ENCODE measurements at places on chromosomes 1 and 21. TPM values are rescaled to one million over a fixed set of nuclear protein-coding genes. Genes with fewer than 3 reads are reported as not detected.

Gene OR2L13
- total RNA-seq, result 0.12 TPM

DNA sequence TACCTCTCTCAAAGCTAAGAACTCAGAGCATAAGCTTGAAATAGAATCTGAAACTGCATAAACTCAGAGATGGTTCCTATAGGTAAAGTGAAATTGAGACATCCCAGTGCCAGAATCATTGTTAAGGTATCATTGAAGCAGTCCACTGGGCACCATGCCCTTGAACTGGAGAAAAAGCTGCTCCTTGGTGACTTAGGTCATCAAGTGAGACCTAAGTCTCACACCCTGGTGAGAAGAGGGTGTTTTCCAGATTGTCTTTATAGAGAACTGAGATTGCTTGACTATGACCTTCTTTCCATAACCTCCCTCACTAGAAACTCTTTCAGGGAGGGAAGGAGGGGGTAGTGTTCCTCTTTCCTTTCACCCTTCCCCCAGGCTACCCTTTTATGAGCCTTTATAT is 9.4 kb upstream of the ATP6V1G3 start:
- DNase-seq, result no peak

GRCh38 chr1:31699341-31699891 is 4.4 kb downstream of the COL16A1 start:
- DNase-seq, result no peak

Gene GPR37L1
- 0.02 TPM for total RNA-seq

GRCh38 chr1:198220428-198220827 is 63.6 kb downstream of the NEK7 start:
- no peak for DNase-seq

DNA sequence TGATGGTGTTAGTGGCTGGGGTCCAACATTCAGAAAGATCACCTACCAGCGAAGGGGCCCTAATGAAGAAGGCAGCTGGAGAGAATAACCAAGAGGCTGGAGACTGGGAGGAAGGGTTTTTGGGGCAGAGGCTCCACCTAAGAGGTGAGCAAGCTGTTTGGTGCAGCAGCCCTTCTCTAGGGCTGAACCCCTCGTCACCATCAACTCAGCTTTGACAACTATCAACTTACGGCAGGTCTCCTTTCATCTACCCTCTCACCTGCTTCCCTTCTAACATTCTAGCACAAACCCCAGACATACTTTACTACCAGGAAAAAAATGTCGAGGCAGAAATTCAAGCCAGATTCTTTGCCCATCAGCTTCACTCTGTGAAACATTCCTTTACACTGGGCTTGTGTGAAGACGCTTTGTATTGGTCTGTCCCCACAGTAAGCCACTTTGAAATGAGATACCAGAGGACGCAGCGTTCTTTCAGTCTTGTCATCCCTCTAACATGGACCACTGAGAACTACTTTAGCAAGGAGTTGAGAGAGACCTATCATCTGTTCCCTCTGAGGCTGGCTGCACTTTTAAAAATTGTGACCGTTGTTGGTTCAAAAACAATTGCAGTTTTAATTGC is 84.6 kb downstream of the RAVER2 start:
- no peak for DNase-seq

DNA sequence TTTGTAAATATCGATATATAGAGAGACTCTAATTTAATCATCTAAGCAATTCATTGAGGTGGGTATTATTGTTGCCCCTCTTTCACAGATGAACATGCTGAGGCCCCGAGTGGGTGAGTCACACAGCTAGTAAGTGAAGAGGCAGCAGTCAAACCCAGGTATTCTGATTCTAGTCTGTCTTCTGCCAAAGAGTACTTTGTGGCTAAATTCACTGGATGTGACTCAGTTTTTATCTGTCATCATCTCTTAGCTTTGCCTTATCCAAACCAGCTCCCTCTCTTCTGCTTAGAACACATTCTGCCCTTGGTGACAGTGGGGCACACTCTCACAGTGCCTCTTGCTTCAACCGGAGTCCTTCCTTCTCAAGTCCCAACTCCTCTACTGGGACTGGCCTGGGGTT is 11.5 kb downstream of the FCRL5 start:
- DNase-seq, result no peak

Gene SYT14
- 3.1 TPM for total RNA-seq

GRCh38 chr1:154241703-154242351 is 21.1 kb downstream of the UBAP2L start:
- no peak for DNase-seq

DNA sequence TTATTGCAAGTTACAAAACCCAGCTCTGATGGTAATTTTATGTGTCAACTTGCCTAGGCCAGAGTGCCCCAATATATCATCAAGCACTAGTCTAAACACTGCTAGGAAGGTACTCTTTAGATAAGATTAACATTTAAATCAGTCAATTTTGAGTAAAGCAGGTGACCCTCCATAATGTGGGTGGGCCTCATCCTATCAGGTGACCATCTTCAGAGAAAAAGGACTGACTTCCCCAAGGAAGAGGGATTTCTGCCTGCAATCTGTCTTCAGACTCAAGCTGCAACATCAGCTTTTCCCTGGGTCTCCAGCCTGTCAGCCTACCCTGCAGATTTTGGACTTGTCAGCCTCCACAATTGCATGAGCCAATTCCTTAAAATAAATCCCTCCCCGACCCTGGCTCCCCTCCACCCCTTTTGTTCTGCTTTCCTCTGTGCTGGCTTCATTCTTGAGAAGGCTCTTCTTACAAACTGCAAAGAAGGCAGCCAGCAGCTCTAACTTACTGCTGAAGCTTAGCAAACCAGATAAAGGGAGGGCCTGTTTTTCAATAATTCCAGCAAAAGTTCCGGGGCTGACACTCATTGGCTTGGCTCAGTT is 56.4 kb upstream of the RUNX3 start:
- no peak for DNase-seq

DNA sequence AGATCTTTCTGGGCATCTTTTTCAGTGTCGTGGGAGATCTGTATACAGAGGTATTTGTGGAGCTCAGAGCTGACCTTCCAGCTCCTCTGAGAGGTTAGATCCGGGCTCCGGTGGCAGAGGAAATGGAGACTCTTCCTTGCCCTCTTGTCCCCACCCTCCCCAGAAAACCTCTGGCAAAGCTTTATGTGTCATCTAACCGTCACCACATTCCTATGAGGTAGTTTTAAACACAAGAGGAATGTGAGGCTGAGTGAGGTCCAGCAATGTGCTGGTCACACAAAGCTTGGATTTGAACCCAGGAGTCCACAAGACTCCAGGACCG is 1.2 kb downstream of the CD160 start:
- peak; percentile 58 for DNase-seq

Gene SPRR2E
- total RNA-seq, result not detected

- peak; percentile 27 for DNase-seq
These were observed 123.6 kb downstream of the PEX14 start for GRCh38 chr1:10598389-10598702.

DNA sequence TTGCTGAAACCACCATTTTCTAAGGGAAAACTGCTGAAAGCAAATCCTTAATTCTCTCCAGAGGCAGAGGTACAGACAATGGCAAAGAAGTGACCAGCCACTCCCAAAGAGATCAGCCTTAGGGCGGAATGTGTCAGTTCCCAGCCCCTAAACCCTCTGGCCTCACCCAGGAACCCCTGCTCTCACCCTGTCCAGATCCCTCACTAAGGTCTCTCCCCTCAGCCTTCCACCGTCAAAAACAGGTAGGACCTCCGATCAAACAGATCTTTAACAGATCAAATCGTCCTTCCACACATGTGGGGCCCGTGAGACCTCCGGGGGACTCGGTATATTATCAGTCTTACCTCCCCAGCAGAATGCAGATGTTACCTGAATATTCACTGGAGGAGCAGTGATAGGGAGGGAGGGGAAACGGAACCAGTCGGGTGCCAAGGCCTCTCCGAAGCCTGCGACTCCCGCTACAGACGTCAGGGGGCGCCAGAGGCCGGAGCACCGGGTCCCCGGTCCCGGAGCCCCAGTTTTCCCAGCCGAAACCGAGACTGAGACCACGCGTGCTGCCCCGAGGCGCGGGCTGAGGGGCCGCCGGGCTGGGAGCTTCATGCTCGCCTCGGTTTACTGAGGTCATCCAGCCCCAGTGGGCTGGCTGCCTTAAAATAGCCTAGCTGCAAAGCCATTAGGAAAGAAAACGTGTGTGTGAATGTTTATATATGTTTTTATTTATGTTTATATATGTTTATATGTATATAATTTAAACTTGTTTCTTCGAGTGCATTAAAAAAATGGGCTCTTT is 23.6 kb downstream of the GPA33 start:
- peak; percentile 29 for DNase-seq

GRCh38 chr1:89966656-89967055 is 28.3 kb upstream of the ZNF326 start:
- no peak for DNase-seq

DNA sequence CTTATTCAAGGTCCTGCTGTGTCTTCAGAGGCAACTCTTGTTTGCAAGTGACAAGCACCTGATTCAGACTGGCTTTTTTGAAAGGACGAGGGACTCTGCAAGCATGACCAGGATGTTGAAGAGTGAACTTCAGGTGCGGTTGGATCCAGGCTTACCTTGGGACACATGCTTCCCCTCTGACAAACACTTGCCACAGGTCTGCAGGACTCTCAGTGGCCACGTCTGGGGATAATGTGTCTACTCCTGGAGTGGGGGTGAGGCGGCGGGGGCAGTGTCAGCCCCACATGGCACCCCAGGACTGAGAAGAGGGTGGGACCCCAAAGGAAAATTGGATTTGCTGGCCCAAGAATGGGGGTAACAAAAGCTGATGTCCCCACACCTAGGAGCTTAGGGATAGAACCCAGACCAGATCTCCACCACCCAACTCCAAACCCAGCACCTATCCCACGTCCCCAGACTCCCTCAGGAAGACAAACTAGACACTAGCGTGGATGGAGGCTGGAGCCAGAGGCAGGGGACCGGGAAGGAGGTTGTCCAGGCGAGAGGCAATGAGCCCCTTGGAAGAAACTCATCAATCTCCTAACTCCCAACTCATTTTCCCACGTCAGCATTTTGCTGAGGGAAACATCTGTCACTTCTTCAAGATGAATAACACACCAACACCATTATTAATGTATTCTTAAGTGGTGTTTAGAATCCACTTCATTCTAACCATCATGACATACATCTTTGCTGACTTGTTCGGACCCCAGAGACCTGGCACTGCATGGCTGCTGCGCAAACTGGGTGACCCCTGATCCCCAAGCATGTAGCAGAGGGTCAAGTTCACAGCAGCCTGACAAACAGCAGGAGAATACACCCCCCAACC is 32.0 kb upstream of the LAPTM5 start:
- no peak for DNase-seq

GRCh38 chr1:25556791-25557476 is 13.5 kb downstream of the LDLRAP1 start:
- peak; percentile 55 for DNase-seq

Gene HYI
- 35.1 TPM for total RNA-seq

- DNase-seq, result no peak
These were observed 35.4 kb downstream of the KIAA0040 start for GRCh38 chr1:175157200-175157599.

Gene SMCP
- not detected for total RNA-seq

GRCh38 chr1:232767305-232768074 is 37.7 kb upstream of the MAP10 start:
- DNase-seq, result peak; percentile 93

GRCh38 chr1:56133522-56134472 is 445.6 kb downstream of the PLPP3 start:
- DNase-seq, result no peak

GRCh38 chr1:205344066-205344928 is 12.4 kb downstream of the KLHDC8A start:
- no peak for DNase-seq

DNA sequence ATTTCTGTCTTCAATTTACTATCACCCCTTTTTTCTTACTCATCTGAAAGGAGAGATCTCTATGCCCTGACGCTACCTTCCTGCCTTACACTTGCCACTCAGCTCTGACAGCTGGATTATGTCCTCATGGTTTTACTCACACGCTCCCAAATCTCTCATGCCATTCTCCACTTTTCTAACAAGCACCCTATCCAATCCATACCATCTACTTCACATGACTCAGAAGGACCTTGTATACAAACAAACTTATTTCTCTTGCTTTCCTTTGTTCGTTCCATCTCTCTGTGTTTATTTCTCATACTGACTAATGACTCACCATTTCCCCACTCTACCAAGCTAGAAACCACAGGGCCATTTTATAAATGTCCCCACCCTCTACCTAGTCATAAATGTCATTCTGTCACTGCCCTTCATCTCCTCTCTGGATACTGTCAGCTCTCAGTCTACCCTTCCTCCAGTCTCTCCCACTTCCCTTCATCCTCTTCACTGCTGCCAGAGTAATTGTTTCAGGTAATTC is 87.3 kb downstream of the USP24 start:
- DNase-seq, result peak; percentile 98

Measured in H4 (cell line).